ENCODE measurements at places on chromosomes 7 and 10.
A peak's percentile ranks its signal among the peaks of the same experiment; 100 is the strongest.

DNA sequence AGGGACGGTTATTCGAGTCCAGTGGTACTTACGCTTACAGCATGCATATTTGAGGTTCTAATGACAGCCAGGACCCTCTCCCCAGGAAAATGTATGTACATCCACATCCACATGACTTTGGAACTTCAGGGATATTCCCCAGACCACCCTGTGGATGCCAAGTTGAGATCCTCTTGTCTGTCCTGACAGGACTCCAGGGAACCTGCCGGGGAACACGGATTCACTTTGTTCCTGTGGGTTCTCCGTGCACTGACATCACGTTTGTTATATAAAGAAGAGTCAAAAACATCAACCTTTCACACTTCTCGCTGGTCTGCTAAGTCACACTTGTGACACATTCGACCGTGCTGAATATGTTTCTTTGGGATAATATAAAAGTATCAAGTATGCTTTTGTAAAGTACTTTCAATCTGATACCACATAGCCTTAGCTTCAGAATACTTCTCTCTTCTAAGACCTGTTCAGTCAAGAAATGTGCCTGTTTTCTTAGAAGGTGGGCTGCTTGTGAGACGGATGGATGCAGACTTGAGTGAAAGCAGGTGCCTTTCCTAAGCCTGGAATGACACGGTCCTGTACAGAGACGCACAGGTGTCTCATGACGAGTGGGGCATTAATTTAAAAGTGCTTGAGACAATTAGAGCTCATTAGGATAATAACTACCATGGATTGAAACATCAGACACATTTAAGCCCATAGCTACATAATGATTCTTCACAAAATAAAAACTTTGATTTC is 38.7 kb downstream of the CALML5 start:
- DNase-seq: no peak

GRCh38 chr7:43735403-43735801 is 6.1 kb upstream of the COA1 start:
- no peak for DNase-seq

GRCh38 chr7:143047326-143047725 is 4.8 kb upstream of the OR6V1 start:
- no peak for DNase-seq

DNA sequence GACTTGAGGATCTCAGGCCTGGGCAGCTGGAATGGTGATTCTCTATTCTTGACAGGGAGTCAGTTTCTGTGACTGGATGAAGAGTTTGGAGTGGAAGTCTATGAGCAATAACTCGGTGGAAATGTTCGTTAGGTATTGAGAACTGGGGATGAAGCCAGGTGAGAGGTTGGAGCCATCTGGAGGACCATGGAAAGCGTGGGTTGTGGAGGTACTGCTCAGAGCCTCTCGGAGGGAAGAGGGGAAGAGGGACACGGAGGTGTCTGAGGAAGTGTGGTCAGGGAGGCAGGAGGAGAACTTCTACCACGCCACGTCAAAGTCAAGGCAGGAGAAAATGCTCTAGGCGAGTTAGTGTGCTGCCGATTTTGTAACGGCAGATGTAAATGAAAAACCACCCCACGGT is 430.7 kb downstream of the DPP6 start:
- no peak for DNase-seq

GRCh38 chr10:1498746-1499358 is 238.5 kb downstream of the ADARB2 start:
- DNase-seq: no peak

DNA sequence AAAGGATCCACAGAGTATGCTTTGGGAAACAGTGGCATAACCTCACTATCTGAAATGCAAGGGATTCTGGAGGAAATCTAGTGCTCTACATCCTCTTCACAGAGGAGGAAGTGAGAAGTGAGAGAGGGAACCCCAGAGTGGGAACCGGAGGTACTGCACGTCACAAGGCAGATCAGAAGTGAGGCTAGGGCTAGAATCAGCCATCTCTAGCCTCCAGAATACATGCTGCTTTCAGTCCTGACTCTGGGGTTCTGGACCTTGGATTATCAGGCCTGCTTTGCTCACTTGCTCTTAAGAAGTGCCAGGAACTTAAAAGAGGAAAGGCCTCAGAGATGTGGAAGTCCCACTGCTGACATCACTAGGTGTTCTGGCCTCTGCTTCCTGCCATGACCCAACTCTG is 25.7 kb downstream of the ZNF503 start:
- DNase-seq: no peak

GRCh38 chr7:41928166-41928565 is 225.3 kb upstream of the INHBA start:
- DNase-seq: no peak

DNA sequence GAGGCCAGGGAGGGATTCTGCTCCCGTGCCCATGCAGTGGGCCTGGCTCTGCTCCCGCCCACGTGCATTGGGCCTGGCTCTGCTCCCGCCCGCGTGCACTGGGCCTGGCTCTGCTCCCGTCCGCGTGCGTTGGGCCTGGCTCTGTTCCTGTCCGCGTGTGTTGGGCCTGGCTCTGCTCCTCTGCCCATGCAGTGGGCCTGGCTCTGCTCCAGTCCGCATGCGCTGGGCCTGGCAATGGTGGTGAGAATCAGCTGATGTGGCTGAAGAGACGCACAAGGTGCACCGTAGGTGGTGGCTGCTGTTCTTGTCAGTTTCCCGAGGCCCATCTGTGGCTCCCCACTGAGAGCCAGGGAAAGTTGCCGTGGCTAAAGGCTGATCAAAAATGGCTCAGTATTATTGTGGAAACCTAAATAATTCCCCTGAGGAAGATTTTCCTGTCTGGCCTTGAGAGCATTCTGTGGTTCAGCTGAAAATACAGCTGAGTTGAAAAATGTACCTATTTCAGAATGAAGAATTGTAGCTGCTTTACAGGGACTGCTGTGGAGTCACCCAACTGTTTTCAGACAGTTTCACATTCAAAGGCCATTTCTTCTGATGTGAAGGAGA is 572.4 kb downstream of the GLRX3 start:
- no peak for DNase-seq

DNA sequence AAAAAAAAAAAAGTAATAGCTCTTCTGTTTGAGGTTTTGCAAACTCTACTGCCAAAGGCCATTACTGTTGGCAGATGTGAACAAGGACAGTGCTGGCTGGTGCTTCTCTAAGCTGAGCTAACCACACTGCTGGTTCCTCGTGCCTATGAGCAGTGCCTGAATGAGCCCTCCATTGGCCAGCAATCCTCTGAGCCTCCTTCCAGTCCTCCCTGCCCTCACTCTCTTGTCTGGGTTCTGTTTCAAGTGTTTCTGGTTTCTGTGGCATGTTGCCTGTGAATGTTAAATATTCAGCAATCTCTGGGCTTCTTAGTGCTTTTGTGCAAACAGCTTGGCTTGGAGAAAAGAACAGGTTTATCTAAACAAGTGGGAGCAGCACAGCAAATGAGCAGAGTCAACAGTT is 161.3 kb upstream of the AUTS2 start:
- DNase-seq: no peak

DNA sequence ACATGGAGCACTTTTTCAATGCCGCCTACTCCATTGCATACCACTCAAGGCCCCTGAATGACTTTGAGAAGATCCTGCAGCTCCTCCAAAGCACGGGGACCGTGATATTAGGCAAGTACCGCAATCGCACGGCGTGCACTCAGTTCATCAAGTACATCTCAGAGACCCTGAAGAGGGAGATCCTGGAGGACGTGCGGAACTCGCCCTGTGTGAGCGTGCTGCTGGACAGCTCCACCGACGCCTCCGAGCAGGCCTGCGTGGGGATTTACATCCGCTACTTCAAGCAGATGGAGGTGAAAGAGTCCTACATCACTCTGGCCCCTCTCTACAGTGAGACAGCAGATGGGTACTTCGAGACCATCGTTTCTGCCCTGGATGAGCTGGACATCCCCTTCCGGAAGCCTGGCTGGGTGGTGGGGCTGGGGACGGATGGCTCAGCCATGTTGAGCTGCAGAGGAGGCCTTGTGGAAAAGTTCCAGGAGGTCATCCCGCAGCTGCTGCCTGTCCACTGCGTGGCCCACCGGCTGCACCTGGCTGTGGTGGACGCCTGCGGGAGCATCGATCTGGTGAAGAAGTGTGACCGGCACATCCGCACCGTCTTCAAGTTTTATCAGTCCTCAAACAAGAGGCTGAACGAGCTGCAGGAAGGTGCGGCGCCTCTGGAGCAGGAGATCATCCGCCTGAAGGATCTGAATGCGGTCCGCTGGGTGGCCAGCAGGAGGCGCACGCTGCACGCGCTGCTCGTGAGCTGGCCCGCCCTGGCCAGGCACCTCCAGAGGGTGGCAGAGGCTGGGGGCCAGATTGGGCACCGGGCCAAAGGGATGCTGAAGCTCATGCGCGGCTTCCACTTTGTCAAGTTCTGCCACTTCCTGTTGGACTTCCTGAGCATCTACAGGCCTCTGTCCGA is 12.7 kb upstream of the ATP6V0E2 start:
- no peak for DNase-seq

DNA sequence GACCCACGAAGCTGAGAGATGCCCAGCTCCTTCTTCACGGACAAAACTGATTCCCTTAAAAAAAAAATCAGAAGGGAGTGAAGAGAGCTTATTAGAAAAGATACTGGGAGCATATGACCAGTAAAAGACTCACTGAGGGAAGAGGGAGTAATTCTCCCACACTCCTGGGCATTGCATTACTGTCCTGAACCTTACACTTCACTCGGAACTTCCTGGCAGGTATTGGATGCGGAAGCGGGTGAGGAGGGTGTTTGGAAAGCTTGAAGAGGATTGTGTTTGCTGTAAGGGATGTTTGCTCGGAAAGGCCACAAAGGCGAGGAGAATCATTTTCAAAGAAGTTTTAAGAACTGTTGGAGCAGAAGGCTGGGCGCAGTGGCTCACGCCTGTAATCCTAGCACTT is 375 bp downstream of the HKDC1 start:
- no peak for DNase-seq

DNA sequence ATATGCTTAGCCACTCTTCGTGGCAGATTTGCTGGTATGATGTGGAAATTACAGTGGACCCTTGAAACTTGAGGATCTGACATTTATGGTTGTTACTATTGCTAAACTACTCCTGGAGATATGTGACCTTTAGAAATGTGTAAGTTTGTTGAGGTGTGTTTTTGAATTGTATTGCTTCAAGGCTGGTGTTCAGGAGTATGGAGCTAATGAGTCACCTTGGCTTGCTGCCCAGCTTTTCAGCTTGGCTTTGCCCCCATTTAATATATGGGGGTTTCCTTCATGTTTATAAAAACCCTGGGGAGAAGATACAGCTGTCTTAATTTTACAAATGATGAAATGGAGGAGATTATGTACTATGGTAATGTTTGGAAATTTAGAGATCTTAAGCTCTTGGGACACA is 11.6 kb downstream of the HBP1 start:
- peak; percentile 88 for DNase-seq

GRCh38 chr7:99027241-99027640 is 116.7 kb downstream of the SMURF1 start:
- no peak for DNase-seq

DNA sequence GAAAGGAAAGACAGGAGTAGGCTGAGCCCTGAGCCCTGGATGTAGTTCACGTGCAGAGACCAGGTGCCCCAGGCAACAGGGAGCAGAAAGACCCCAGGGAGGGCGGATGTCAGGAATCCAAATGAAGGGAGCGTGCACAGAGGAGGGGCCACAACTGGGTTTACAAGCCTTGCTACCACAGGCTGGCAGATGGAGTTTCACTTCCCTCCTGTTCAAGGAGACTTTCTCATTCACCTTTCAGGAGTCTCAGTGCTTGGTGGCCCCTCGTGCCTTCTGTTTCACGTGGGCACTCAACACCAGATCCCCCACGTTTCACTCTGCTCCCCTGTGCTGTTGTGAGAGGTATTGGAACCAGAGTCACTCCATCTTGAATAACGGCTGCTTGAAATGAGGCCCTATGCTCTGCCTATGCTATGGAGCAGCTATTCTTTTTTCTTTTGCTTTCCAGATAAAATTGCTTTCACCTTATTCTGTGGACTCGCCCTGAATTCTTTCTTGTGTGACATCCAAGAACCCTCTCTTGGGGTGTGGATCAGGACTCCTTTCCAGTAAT is 601.4 kb upstream of the IGFBP3 start:
- DNase-seq: no peak

DNA sequence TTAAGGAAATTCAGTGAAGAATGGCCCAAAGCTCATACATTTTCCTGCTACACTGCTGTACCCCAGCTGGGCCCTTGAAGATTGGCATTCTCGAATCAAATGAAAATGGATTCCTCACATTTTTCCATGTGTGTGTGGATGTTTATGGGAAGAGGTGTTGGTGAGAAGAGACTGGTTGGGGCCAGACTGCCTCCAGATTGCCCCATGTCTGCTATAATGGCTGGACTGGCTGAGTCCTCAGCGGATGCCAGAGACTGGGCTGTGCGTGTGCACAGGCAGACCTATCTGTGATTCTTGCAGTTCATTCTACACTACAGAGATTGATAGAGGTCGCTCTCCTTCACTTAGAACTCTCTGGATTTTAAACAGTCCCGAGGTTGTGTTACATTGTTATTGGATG is 183.6 kb upstream of the GDF10 start:
- no peak for DNase-seq

- DNase-seq: no peak
Measured at GRCh38 chr7:155227004-155227787, 70.5 kb upstream of the INSIG1 start.

DNA sequence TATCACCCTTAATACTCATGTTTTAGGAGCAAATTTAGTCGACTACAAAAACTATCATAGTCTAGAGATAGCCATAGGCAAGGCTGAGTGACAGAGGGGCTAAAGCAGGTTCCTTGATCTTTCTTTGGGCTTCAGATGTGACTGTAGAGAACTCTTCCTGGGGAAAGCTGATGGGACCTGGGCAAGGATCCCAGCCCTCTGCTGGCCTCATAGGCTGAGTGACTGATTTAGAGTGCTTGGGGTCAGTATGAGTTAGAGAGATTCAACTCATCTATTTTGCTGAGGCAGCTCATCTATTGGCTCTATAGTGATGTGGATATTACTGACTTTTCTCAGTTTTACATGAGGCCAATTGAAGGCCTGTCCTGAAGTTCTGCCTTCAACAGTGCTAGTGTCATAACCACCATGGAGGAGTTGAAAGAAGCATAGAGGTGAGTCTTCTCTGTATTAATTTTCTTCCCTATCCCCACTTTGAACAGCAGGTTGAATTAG is 81.6 kb downstream of the SAMD9 start:
- no peak for DNase-seq
